ENCODE measurements at places on chromosomes 12 and 14. TPM values are rescaled to one million over a fixed set of nuclear protein-coding genes. Genes with fewer than 3 reads are reported as not detected.
A peak's percentile ranks its signal among the peaks of the same experiment; 100 is the strongest.

The ADAM21 gene
- total RNA-seq: not detected

DNA sequence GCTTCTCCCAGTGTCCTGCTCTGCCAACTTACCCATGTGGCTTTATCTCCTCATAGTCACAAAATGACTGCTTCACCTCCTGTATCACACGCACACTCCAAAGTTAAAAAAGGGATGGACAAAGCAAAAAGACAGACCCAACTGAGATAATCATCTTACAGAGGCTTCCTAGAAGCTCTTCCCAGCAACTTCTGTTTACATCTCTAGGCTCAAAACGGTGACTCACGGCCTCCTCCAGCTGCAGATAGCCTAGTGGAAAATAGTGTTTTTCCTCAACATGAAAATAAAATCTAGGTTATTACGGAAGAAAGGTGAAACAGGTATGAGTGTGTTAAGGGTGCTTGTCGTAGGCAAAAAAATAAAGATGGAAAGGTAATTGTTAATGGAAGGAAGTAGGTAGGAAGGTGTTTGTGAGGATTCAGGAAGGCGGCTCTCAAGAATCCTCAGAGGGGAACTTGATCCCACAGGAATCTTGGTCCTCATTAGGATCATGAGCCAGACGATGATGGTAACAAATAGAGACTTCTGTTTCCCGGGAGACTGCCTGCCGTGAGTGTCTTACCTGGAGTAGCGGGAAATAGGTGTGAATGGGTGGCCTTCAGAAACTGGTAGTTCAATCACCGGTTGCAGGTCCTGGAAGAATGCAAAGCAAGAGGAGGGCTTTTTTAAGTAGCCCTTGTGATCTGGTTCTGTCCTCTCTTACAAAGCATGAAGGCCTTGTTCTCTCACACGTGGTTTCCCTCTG lies 487.5 kb upstream of the TMEM132C start:
- no peak for ATAC-seq

DNA sequence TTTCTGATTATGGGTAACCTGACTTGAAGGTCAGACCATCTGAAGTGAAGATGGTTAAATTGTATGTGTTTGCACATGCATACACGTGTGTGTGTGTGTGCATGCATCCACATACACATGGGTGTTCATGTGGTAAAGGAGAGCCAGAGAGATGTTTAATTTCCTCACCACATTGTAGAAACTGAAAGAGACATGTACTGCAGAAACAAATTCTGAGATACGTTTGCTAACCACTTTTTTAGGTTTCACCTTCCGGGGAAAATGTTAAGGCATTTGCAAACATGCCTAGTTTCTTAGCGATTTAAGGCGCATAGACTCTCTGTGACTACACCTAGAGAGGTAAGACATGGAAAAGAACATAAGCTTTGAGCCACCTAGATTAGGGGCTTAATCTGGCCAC lies 362.9 kb downstream of the RAD51B start:
- no peak for ATAC-seq

The INSM2 gene
- total RNA-seq: not detected

GRCh38 chr12:5166976-5167375 lies 123.3 kb downstream of the KCNA5 start:
- ATAC-seq: no peak

The KRT2 gene
- total RNA-seq: not detected

- no peak for ATAC-seq
These were observed 316.8 kb downstream of the CCDC91 start for GRCh38 chr12:28507033-28507432.

DNA sequence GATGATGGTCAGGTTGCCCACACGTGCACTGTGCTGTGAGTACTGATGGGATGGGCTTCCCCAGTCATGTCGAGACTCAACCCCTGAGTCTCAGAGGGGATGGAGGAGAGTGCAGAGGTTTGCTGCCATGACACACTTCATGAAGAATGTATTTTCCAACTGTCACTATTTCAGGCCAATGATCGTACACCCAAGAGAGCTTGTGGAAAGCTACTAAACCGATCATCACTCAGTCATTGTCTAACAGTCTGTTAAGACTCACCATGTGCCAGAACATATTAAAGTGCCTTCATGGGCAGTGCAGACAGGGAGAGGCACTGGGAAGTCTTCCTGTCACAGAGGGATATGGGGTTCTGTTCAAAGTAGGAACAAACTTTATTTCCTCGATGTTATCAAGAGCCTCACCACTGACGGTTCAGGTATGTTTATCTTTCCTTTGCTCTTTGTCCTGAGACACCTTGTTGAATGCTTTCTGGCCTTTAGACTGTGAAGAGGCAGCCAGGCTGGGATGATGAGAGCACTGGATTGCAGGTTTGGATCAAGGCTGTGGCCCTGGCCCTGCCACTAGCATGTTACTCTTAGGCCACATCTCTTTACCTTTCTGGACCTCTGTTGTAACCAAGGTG lies 41.6 kb upstream of the NTF3 start:
- no peak for ATAC-seq

- ATAC-seq: no peak
These were observed 283.4 kb upstream of the G2E3 start for GRCh38 chr14:30275604-30276003.

GRCh38 chr12:107109726-107110719 lies 16.7 kb upstream of the CRY1 start:
- ATAC-seq: peak; percentile 34

DNA sequence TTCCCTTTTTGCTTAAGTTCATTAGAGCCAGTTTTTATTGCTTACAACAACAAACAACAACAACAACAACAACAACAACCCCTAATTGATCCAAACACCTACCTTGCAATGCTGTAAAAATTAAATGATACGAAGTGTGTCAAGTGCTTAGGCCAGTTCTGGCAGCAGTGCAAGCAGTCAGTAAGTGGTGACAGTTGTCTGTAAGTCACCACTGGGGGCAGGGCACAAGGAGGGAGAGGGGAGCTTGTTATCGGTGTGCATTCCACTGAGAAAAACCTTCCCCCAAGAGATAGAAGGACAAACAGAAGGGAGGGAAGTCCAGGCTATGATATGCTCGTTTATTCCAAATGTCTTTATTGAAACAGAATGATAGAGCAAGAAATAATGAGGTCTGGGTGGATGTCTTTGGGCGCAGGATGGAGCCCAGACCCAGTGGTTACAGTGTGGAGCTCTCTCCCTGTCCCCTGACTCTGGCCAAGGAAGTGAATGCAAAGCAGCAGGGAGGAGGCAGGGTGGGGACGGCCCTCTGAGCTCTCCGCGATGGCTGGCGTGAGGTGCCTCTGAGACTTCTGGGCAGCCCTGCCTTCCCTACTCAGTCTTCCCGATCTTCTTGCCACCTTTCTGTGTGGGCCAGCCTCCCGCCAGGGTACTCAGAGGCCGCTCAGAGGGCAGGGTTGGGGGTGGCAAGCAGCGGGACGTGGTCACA lies 6.5 kb downstream of the SLC22A17 start:
- no peak for ATAC-seq

The TSPAN8 gene
- 0.81 TPM for total RNA-seq

DNA sequence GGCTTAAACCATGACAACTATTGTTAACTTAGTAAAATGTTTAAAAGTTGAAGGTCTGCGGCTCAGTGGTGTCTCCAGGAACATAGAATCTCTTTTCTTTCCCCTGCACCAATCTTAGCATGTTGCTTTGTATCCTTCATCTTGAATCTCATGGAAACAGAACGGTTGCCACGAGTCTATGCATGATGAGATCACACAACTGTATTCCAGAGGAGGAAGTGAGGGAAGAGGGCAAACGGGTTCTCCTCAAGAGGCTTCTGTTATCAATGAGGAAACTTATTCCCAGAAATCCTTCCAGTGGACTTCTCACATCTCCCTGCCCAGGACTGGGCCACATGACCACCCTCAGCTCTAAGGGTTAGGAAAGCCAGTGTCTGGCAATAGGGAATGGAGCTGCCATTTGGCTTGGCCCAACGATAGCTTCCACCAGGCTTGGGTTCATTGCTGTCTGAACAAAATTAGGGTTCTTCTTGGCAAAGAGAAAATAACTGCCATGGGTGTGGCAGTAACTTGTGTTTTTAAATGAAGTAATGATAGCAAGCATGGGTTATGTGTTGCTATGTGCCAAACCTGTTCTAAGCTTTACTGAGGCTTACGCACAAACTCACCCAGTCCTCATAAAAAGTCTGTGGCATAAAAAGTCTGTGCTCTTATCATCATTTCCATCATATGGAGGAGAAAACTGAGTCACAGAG lies 17.4 kb downstream of the PLXNC1 start:
- ATAC-seq: no peak

DNA sequence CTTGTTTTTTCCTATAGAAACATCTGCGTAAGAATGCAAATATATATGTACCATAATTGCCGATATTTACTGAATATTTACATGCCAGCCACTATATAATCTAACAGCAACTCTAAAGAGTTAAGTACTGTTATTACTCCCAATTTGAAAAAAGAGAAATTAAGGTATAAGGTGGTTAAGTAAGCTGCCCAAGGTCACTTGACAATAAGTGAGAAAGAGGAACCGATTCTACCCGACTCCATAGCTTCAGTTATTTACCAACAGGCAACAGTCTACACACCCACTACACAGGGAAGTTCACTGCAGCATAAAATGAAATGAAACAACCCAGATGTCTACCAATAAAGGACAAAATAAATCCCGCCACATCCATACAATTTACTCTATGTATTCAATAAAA lies 1.1 kb downstream of the MIS18BP1 start:
- ATAC-seq: no peak

GRCh38 chr12:110848314-110848923 lies 1.6 kb downstream of the CCDC63 start:
- no peak for ATAC-seq

GRCh38 chr12:126782083-126782482 lies 1484.9 kb upstream of the TMEM132C start:
- no peak for ATAC-seq

- ATAC-seq: no peak
These were observed 252.2 kb downstream of the ANO2 start for GRCh38 chr12:5692850-5693249.

The SYT1 gene
- total RNA-seq: 1.9 TPM
